ENCODE measurements at places on chromosomes 6 and 20.
A peak's percentile ranks its signal among the peaks of the same experiment; 100 is the strongest.

GRCh38 chr6:109406196-109406595 is 23.9 kb upstream of the CD164 start:
- no peak for DNase-seq

DNA sequence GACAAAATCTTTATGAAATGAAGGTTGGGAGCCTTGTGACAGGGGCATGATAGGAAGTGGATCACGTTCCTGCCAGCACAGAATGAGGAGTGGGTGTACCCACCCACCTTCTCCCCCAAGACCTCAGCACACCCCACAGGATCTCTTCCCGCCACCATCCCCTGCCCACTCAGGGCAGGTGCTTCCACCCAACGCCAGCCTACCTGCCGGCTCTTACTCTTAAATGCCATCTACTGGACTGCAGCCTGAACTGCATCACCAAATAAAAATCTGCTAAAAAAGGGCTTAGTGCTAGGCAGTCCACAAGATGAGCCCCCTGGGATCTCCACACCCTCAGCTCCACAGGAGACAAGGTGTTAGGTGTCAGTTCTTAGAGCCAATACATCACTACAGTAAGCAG is 20.6 kb downstream of the DTNBP1 start:
- DNase-seq: no peak

GRCh38 chr20:47137231-47137870 is 219.1 kb downstream of the ZMYND8 start:
- DNase-seq: no peak

- DNase-seq: no peak
Observed at GRCh38 chr6:72321788-72322187, 300.1 kb upstream of the KCNQ5 start.

DNA sequence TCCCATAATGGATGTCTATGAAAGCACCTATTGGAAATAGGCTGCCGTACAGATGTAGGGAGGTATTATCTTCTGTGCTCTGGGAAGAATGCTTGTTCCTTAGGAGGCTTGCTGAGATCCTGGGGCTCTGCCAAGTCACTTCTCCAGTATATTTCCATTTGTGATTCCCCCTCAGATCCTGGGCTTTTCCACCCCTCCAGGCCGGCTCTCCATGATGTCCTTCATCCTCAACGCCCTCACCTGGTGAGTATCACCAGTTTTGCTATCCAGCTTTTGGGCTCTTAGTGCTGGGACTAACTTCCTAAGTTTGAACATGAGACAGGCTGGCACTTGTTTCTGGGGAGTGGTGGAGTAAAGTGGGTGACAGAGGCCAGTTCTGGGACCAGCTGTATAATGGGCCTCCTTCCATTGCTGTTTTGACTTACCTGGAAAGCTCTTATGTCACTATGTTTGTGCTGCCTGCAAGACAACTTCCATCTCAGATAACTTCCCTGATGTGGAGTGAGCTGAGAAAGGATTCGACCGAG is 2.6 kb downstream of the SYS1 start:
- DNase-seq: no peak

- DNase-seq: no peak
Observed at GRCh38 chr6:42907336-42907735, 8.5 kb upstream of the PTCRA start.

DNA sequence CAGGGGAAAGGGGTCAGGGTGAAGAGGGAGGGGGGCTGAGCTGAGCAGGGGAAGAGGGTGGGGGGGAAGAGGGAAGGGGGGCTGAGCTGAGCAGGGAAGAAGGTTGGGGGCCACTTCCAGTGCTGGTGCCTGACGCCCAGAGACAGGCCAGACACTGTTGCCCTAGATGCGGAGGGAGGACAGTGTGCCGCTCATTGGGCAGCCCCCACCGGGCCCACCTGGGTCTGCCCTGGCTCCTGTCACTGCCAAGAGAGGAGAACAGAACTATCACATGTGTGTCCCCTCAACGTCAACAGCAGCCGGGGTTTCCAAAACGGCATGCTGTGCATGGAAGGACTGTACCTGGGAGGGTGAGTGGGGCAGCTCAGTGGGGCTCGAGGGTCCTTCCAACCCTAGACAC is 342.1 kb downstream of the CDH4 start:
- no peak for DNase-seq

GRCh38 chr6:12024699-12025434 is 12.8 kb downstream of the HIVEP1 start:
- no peak for DNase-seq

- DNase-seq: no peak
Observed at GRCh38 chr6:118263921-118264486, 284.1 kb upstream of the PLN start.

- DNase-seq: no peak
Observed at GRCh38 chr6:146856296-146856695, 257.5 kb downstream of the ADGB start.

DNA sequence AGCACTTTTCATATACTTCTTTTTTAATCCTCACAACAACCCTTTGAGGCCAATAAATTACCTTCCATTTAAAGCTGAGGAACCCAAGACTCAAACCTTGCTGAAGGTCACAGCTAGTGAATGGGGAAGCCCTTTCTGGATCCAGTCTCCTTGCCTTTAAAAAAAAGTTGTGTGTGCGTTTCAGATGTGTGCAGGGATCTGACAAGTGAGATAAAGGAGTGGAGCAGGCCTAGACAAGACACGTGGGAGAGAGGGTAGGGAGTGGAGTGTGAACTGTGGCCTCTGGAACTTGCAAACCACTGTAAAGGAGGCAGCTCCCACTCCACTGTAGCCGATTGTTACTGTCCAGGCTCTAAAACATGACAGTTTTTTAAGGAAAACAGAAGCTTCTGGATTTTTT is 1.9 kb downstream of the KLHL32 start:
- no peak for DNase-seq

DNA sequence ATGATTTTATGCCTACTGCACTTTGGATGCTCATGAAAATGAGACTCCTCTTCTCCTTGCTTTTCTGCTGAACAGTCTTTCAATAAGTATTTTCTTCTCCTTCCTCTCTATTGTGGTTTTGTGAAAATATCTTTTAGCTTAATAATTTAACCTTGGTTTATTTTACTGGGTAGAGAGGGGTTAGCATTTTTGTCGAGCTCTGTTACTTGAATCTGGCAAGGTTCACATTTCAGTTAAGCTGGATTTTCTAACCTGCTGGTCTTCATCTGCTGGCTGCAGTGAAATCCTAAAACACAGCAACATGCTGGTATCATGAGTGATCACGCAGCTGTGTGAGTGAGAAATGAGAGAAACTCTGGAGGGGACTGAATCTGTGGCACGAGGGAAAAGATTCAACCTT is 222.7 kb upstream of the NOX3 start:
- DNase-seq: no peak

DNA sequence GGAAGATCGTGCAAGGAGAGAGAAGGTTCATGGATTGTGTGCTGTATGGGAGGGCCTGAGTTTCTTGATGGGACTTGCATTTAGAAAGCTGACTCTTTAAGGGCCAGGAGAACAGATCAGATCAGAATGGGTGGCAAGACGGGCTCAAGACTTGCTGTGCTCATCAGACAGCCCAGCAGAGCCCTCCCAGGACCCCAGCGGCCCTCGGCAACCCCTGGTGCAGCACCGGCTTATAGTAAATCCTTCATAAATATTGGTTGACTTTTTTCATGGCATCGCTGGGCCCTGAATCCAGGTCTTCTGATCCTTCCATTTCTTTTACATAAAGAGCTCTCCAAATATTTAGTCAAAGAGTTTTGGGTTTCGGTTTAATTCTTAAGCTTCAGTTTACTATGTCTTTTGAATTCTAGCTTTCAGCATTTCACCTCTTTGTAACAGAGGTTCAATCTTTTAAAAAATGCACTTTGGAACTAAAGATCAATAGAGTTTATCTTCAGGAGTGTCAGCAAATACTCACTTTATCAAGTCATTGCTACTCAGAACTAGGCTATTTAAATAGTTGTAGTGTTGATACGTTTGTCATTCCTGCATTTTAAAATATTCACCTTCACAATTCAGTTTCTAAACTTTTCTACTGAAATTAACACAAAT is 205.6 kb downstream of the ZDHHC14 start:
- no peak for DNase-seq

- DNase-seq: no peak
Observed at GRCh38 chr6:10837009-10837621, 1.2 kb downstream of the MAK start.

- no peak for DNase-seq
Observed at GRCh38 chr6:102474041-102474807, 1080.7 kb downstream of the GRIK2 start.

GRCh38 chr20:38043512-38044300 is 10.2 kb downstream of the RPRD1B start:
- DNase-seq: no peak

- DNase-seq: no peak
Observed at GRCh38 chr20:36498386-36499179, 42.7 kb upstream of the MYL9 start.

GRCh38 chr20:33284284-33284683 is 1.3 kb downstream of the BPIFB1 start:
- DNase-seq: no peak

DNA sequence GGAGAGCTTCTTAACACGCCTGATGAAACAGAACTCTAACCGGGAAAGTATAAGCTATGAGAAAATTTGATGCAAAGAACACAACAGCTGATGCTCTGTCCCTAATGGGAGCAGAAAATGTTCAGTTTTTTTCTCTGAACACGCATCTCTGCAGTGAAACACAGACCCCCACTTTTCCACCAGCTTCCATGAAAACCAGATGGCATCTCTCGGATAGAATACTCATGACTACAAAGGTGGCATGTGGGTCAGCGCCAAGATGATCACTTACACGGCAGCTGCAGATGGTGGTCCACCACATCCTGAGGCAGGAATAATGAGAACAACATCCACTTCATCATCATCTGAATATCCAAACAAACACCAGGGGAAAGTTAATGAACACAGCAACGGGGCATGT is 85.2 kb upstream of the CNR1 start:
- DNase-seq: no peak

- no peak for DNase-seq
Observed at GRCh38 chr6:4287811-4288244, 152.5 kb upstream of the ECI2 start.

DNA sequence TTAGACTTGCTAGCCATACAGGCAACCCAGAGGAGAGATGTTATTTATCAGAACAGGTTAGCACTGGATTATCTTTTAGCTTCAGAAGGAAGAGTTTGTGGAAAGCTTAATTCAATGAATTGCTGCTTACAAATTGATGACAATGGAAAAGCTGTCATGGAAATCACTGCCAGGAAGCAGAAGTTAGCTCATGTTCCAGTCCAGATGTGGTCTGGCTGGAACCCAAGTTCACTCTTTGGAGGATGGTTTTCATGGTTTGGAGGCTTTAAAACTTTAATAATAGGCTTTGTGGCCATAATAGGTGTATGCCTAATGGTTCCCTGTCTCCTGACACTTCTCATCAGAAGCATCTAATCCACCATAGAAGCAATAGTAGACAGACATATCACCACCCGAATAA is 699.0 kb downstream of the PHF3 start:
- no peak for DNase-seq

- peak; percentile 26 for DNase-seq
Observed at GRCh38 chr20:59571551-59572314, 32.6 kb upstream of the PHACTR3 start.

- DNase-seq: no peak
Observed at GRCh38 chr6:154895841-154896240, 99.3 kb upstream of the TIAM2 start.

DNA sequence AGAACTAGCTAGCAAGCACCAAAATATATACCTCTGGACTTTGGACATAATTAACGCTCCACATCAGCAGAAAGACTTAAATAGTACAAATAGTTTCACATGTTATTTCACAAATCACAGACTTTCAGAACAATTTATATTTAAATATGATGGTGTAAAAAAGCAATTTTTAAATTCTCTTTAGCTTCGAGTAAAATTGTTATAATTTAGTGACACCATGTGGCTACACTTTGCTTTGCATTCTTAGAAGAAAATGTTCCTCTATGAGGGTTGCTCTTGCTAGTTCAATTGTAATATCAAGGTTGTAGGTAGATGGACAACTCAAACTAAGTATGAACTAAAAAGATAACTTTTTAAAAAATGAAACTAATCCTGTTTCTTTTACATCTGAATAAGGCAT is 69.0 kb downstream of the BTBD9 start:
- DNase-seq: no peak

GRCh38 chr20:54000914-54001313 is 69.5 kb downstream of the BCAS1 start:
- DNase-seq: no peak

- no peak for DNase-seq
Observed at GRCh38 chr6:126581316-126581715, 241.4 kb downstream of the CENPW start.

DNA sequence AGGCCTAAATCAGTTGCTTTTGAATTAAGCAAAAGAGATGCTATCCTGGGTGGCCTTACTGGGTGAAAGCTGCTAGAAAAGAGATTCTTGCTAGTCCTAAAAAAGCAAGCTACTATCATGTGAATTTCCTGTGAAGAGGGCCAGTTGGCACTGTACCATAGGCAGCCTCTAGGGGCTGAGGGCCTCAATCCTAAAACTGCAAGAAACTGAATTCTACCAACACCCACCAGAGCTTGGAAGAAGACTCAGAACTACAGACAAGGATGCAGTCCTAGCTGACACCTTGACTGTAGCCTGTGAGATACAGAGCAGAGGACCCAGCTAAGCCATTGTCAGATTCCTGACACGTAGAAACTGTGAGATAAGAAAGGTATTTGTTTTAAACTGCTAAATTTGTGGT is 24.5 kb downstream of the CLIC5 start:
- DNase-seq: no peak

GRCh38 chr6:140043357-140043756 is 668.9 kb upstream of the CITED2 start:
- no peak for DNase-seq
